Foreskin keratinocyte (primary cell): ENCODE measurements at places on chromosomes 11 and 22. TPM values are rescaled to one million over a fixed set of nuclear protein-coding genes. Genes with fewer than 3 reads are reported as not detected.

The CSF2RB gene
- not detected in 2 replicates for total RNA-seq

DNA sequence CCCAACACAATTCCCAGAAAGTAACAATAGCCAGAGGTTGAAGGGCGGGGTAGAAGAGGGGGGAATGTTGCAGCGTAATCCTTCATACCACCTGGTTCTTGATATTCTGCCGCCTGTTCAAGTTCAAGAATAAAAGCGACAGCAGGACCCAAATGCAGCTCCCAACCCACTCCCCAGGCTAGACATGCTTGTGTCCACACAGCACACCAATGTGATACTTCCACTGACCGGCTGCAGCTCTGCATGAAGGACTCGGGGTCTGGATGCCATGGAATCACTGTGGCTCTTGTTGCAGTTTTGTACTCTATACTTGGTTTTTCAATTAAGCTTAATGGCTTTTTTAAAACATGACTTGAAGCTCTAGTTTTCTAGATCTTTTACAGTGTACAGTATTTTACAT lies 6.5 kb downstream of the SRPRA start:
- DNase-seq = no peak

- DNase-seq = no peak
These were observed 53.7 kb downstream of the CDON start for GRCh38 chr11:126008956-126009355.

DNA sequence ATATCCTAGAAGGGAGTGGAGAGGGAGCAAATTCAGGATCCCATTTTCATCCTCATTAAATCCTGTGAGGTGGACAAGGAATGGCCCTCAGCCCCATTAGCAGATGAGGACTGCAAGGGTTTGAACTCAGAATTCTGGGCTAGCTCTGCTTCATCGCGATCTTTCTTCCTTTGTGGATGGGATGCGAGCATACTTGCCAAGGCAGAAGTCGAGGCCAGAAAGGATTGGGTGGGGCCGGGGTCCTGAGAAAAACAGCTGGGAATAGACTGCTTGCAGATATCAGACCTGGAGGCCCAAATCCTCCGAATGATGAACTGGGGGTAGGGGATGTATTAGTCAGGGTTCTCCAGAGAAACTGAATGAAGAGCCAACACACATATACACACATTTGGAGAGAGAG lies 179.0 kb downstream of the CHST1 start:
- no peak for DNase-seq

- no peak for DNase-seq
These were observed 1237.8 kb downstream of the BRD1 start for GRCh38 chr22:48589901-48590300.

The MUC6 gene
- not detected in 2 replicates for total RNA-seq

DNA sequence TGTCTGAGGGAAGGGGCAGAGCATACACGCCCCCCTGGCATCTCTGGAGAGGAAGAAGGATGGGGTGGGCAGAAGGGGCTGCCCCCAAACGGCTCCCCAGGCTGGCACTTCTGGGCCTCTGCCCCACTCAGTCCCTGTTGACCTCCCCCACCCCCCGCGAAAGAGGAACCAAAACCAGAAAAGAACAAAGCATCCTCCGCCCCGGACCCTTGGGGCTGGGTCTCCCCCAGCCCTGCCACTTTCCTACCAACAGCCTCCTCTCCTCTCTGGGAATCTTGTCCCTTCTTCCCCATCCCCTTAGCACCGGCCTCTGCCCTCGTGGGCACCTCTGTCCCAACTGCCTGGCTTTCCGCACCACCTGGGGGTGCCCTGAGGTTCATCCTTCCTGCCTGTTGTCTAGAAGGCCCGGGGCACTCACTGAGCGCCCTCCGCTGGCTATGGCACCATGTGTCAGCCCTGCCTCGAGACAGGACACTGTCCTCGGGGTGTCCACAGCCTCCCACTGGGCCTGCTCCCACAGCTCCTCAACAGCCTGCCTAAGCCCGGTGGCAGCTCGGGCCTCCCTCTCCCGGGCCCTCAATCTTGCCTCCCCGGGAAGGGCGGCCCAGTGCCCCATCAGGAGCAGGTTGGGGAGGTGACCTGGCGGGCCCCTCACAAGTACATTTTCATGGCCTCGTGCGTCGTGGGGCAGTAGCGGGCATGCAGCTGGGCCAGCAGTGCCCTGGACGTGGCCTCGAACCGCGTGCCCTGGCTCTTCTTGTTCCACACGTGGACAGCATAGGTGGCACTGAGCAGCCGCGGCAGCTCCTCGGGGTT lies 28.2 kb downstream of the A4GALT start:
- no peak for DNase-seq

- no peak for DNase-seq
These were observed 83.2 kb downstream of the PDE2A start for GRCh38 chr11:72591023-72591422.

DNA sequence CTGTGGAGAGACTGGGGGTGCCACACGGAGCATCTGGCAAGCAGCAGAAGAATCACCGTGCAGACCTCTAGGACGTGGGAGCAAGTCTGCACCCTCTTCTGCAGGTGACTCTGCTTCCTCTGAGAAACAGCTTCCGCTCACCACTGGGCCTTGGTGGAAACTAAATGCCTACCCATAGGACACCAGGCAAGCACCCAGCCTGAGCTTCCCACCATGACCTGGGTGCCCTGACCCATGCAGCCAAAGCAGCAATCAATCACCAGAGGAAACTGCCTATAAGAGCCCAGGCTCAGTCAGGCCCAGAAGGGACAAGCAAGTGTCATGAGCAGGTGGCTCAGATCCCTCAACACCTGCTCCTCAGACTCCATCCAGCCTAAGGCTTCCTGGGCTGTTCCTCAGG lies 63.4 kb downstream of the IGLL5 start:
- no peak for DNase-seq

DNA sequence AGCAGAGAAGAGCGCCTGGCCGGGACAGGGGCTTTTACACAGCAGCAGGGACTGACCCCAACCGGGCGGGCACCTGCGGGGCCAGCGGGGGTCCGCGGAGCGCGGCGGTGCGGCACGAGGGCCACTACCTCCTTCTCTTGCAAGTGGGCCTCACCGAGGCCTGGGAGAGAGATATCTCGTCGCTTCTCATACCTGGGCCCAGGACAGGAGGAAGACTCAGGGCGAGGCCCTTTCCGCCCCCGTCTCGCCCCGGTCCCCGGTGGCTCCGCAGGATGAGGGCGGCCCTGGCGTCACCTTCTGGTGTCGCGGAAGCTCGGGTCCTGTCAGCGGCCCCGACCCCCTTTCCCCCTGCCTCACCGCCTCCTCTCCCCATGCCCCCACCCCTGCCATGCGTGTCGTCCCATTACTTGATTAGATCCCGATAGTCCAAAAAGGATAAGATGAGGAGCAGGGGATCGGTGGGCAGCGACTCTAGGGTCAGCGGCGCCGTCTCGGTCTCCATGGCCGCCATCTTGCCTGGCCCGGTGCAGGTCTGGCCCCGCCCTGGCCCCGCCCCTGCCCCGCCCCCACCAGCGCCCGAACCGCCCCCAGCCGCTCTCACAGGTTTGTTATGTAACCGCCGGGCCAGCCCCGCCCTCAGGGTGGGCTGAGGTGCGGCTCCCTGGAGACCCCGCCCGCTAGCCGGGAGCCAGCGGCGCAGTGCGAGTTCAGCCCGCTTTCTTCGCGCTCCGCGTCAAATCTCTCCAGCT lies at the start of gene FBXO3:
FBXO3 (minus strand) TSS at position 534 of the 749 bp plus-strand sequence; CDS start at position 511, 23 bp downstream.
- DNase-seq = peak; percentile 62

GRCh38 chr11:65849771-65850216 lies 8.2 kb downstream of the CFL1 start:
- DNase-seq = no peak

DNA sequence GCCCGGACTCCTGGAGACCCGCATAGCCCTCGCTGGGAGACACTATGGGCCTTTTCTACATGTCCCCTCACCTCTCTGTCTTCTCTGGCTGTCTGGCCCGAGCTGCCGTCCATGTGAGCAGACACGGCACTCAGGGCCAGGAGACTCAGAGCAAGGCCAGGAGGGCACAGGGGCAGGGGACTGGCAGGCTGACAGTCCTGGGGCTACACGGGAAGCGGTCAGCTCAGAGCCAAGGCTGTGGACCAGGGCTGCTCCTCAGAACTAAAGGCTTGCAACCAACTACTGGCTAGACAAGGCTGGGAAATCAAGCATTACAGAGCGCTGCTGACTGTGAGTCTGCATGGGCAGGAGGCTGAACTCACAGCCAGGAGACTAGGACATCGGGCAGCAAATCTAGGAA lies 56.1 kb upstream of the CDON start:
- no peak for DNase-seq

The MRGPRX4 gene
- not detected in 2 replicates for total RNA-seq

- no peak for DNase-seq
These were observed 18.7 kb downstream of the CACNG2 start for GRCh38 chr22:36684841-36685240.

- no peak for DNase-seq
These were observed 23.1 kb upstream of the GNB1L start for GRCh38 chr22:19877626-19878339.
